ENCODE measurements at places on chromosomes 12 and 14.

- DNase-seq, result no peak
These were observed 27.8 kb downstream of the RPGRIP1 start for GRCh38 chr14:21307637-21308036.

GRCh38 chr12:65565601-65566560, 258.4 kb upstream of the HMGA2 start:
- peak; percentile 75 for DNase-seq

DNA sequence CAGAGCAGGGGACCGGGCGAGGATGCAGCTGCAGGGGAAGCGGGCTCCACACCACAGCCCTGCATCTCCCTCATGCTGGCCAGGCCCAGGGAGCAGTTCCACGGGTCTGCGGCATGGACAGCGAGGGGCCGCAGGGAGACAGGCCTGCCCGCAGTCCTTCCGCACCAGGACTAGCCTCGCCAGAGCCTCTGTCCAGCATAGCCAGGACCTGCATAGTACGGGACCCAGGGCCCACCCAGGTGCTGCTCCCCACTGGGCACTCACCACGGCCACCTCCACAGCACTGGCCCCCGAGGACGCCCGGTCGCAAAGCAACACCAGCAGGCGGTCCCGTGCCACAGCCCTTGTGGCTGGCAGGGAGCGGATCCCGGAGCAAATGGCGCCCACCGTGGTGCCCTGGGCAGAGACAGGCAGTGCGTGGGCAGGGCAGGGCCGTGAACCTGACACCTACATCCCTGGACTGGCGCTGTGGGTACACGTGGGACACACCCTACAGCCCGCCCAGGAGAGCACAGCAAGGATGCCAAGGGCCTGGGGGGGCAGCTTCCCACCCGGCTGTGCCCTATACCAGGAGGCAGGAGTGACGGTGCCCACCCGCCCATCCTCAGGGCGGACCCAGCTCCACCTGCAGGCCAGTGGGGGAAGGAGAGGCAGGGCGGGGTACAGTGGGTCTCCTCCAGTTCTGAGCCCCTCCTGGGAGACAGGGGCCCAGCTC, 23.8 kb downstream of the JAG2 start:
- no peak for DNase-seq

DNA sequence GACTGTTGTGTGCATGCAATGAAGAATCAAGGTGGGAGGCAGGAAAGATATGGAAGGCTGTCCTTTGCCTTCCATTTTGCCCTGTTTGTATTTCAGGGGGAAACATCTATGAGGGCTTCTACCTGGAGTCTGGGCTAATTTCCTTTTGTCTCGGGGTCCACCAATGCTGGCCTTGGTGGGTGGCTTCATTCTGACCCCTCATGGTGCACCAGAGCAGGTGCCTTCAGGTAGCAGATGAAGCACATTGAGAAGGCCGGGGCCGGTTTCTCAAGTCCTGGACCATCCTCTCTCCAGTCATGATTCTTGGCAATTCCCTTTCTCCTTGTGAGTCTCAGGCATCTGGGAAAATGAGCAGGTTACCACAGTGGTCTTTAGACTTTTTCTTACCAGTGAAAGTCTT, 47.2 kb downstream of the RPH3A start:
- no peak for DNase-seq

DNA sequence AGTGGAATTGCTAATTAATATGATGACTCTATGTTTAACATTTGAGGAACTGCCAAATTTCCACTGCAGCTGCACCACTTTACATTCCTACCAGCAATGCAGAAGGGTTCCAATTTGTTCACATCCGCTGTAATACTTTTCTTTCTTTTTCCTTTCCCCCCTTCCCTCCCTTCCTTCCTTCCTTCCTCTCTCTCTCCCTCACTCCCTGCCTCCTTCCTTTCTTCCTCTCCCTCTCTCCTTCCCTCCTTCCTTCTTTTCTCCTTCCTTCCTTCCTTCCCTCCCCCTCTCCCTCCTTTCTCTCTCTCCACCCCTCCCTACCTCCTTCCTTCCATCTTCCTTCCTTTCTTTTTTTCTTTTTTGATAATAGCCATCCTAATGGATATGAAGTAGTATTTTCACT, 3.2 kb upstream of the PFKM start:
- no peak for DNase-seq

DNA sequence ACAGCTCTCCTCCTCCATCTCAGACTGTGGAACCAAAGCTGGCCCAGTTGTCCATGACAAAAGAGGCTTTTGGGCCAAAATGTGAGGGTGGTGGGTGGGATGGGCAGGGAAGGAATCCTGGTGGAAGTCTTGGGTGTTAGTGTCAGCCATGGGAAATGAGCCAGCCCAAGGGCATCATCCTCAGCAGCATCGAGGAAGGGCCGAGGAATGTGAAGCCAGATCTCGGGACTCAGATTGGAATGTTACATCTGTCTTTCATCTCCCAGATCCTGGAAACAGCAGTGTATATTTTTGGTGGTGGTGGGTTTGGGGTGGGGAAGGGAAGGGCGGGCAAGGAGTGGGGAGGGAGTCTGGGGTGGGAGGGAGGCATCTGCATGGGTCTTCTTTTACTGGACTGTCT, 11.8 kb upstream of the TAMALIN start:
- no peak for DNase-seq

- no peak for DNase-seq
These were observed 18.0 kb upstream of the GUCY2C start for GRCh38 chr12:14714437-14714836.

GRCh38 chr12:49347311-49348193, 864 bp downstream of the DNAJC22 start:
- no peak for DNase-seq

- no peak for DNase-seq
These were observed 702.7 kb downstream of the MED13L start for GRCh38 chr12:115574826-115575225.

- no peak for DNase-seq
These were observed 12.5 kb upstream of the STRN3 start for GRCh38 chr14:31038521-31039166.

DNA sequence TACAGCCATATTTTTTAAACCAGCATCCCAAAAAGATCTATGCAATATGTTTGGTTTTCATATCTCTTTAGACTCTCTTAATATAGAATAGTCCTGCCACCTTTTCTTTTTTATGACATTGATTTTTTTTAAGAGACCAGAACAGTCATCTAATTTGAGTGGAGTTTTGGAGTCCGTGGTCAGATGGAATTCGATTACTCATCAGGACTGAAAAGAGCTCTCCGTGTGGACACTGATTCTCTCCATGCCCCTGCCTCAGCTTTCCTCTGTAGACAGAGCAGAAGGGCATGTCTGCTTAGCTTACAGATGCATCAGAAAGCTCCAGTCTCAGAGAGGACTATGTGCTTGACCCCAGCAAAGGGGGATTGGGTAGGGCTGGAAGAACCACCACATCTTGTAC, 27.8 kb downstream of the SMCO2 start:
- peak; percentile 73 for DNase-seq

GRCh38 chr12:11622876-11623281, 26.6 kb upstream of the ETV6 start:
- no peak for DNase-seq

GRCh38 chr12:124432376-124432775, 135.0 kb downstream of the NCOR2 start:
- no peak for DNase-seq

- no peak for DNase-seq
These were observed 58.7 kb downstream of the POLR3B start for GRCh38 chr12:106416273-106416672.

DNA sequence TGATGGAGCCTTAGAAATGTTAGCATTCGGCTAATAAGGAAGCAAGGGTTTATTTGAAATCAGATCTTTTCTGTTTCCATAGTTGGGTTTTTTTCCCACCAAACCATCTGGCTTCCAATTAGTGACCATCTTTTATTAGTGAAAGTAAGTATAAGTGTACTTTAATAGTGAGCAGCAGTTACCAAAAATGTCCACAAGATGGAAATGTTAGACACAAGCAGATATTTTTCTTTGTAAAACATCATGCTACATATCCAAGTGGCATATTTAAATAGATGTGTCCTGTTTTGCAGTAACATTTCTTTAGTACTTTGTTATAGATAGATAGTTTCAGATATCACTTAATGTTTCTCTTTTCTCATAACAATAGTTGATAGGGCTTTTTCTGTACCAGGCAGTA, 28.8 kb downstream of the YEATS4 start:
- DNase-seq, result peak; percentile 25
